GM23248 (cell line): ENCODE measurements at places on chromosomes 13 and 19. TPM values are rescaled to one million over a fixed set of nuclear protein-coding genes. Genes with fewer than 3 reads are reported as not detected.

Gene MUC16
- not detected in 2 replicates for polyA plus RNA-seq

Gene GFY
- polyA plus RNA-seq = not detected in 2 replicates

GRCh38 chr13:23365652-23366051, 67.8 kb downstream of the SACS start:
- no peak for DNase-seq

GRCh38 chr19:48999481-49000325, 6.0 kb downstream of the RUVBL2 start:
- DNase-seq = peak; percentile 91

DNA sequence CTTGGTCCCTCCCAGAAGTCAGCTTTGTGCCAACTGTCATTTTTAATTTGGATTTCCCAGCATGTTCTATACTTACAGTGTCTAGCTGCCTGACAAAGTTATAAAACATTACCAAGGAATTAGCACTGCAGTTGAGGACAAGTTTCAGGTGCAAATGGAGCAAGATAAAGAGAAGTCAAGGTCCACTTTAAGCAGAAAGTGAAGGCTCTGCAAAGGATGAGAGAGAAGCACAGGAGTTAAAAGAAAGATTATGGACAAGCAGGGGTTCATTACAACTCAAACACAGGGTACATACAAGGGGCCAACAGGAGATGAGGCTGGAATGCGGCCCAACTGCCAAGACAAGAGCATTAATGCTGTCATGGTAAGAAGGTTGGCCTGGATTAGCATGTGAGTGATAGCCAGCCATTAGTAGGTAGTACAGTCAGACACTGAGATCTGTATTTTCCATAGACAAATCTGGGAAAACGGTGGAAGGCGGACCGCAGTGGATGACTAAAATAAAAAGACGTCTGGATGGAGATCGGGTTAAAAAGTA, 17.6 kb downstream of the UBL3 start:
- no peak for DNase-seq

Gene HRC
- 0.10 TPM in 1 of 2 replicates, not detected in the other for polyA plus RNA-seq

GRCh38 chr19:12833738-12834565, 427 bp downstream of the RTBDN start:
- DNase-seq = peak; percentile 45

DNA sequence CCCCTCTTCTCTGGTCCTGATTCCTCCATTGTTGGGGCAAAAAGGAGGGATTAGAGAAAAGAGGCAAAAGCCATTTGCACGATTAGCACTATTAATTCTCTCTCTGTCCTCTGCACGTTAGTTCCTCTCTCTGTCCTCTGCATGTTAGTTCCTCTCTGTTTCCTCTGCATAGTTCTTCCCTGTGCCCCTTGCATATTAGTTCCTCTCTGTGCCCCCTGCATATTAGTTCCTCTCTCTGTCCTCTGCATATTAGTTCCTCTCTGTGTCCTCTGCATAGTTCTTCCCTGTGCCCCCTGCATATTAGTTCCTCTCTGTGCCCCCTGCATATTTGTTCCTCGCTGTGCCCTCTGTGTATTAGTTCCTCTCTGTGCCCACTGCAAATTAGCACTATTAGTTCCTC, 847.2 kb upstream of the GPC6 start:
- no peak for DNase-seq

DNA sequence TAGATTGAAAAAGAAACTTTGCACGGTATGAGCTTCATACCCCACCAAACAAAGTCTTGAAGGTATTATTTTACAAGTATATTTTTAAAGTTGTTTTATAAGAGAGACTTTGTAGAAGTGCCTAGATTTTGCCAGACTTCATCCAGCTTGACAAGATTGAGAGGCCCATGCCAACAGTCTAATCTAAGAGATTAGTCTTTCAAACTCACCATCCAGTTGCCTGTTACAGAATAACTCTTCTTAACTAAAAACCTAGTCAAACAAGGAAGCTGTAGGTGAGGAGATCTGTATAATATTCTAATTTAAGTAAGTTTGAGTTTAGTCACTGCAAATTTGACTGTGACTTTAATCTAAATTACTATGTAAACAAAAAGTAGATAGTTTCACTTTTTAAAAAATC, 41.9 kb upstream of the RAP2A start:
- no peak for DNase-seq

GRCh38 chr19:5225486-5226345, 114.9 kb downstream of the PTPRS start:
- DNase-seq = peak; percentile 21

Gene ZNF85
- 8.9 and 9.4 TPM in 2 replicates for polyA plus RNA-seq

- DNase-seq = no peak
These were observed 55.8 kb downstream of the SMARCA4 start for GRCh38 chr19:11016631-11017030.

DNA sequence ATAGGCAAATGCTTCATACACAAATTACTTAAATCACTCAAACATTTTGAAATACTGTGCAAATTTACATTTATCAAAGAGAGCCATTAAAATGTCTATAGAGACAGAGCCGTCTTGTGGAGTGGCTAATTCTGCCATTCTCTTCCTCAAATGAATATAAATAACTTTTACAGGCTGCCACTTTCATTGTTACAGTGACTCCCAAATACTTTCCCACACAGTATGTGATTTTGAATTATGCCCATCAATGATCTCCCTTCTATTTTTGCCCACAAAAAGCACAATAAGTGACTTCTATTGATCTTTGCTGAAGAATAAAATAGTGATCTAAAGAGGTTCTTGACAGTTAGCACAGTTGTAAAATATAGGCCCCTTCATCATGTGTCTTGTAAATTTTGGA, 1244.9 kb downstream of the PCDH17 start:
- DNase-seq = no peak

DNA sequence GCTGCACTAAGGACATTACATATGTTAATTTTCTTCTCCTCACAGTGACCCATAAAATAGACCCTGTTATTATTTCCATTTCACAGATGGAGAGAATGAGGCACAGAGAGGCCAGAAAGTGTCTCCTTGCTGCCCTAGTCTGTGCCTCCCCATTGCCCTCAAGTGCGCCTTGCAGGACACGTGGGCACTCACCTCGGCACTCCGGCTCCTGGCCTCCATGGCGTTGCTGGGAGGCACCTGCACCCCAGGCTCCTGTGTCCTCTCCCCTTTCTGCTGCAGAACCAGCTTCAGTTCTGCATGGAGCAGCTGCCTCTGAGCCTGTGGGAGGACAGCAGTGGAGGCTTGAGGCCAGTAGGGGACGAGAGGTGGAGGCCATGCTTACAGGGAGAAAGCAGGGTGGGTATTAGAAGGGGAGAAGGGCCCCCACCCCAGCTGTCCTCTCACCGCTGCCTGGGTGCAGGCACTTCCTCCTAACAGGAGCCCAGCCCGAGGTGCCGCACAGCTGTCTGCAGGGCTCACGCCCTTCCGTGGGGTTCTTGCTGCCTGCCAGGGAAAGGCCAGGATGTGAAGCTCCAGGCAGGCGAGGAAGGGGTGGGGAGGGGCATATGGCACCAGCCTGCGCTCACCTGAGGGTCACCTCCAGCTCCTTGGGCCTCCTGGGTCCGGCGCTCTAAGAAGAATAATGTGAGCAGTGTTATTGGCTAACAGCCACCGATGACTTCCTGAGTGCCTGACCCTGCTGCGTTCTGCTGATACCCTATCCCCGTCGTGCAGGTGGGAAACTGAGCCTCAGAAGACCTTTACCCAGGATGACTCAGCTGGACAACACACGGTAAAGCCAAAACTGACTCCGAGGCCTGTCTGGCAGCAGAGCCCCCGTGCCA, 5.2 kb downstream of the PRX start:
- DNase-seq = no peak

DNA sequence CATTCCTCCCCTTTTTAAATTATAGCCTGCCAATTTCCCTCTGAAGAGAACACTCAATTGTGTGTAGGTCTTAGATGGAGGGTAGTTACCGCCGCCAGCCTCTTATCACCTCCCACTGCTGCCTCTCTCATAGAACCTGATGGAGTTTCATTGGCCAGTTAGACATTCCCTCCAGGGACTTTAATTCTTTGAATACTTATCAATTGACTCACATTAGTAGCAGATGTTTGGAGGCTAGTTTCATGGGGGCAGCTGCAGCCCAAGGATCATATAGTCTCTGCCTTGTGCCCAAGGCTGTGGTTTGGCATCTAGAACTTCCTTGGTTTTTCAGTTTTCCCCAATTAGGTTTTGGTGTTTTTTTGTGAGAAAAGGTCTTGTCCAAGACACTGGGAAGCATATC, 318.9 kb upstream of the HTR2A start:
- peak; percentile 70 for DNase-seq

DNA sequence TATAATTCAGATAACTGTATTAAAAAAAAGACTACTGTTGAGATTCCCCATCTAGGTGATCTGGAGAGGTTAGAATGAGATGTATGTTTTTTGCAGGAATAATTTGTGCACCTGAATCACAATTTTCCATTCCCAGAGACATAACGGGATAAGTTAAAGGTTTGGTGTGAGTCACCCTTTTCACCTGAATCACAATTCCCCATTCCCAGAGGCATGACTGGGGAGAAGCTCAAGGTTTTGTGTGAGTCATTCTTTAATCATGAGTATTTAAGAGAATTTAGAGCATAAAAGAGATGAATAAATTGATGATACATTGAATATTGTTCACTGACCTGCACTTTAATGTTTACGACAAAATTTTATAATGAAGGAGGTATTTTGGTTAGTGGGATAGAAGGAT, 9.0 kb downstream of the OR7A5 start:
- DNase-seq = no peak

Gene HSD11B1L
- 10.9 and 13.4 TPM in 2 replicates for polyA plus RNA-seq

DNA sequence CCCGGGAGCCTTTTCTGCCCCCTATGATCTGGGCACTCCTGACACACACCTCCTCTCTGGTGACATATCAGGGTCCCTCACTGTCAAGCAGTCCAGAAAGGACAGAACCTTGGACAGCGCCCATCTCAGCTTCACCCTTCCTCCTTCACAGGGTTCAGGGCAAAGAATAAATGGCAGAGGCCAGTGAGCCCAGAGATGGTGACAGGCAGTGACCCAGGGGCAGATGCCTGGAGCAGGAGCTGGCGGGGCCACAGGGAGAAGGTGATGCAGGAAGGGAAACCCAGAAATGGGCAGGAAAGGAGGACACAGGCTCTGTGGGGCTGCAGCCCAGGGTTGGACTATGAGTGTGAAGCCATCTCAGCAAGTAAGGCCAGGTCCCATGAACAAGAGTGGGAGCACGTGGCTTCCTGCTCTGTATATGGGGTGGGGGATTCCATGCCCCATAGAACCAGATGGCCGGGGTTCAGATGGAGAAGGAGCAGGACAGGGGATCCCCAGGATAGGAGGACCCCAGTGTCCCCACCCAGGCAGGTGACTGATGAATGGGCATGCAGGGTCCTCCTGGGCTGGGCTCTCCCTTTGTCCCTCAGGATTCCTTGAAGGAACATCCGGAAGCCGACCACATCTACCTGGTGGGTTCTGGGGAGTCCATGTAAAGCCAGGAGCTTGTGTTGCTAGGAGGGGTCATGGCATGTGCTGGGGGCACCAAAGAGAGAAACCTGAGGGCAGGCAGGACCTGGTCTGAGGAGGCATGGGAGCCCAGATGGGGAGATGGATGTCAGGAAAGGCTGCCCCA, 8.5 kb upstream of the CEACAM7 start:
- peak; percentile 16 for DNase-seq

DNA sequence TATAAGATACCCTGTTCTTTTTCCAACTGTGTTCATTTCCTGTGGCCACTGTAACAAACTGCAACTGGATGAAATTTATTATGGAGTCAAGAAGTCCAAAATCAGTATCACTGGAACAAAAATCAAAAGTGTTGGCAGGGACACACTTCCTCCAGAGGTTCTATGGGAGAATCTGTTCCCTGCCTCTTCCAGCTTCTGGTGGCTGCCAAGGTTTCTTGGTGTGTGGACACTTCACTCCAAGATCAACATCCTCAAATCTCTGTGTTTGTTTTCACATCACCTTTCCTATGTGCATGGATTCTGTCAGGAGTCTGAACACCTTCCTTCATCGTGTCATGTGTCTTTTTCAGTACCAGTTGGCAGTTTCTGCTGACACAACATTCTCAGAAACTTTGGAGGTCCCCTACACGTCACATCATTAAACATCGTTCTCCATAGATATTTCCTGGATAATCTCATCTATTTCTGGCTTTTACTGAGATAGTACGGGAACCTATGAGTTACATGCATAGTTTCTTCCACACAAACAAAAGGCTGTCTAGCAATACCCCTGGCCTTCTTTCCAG, 15.2 kb upstream of the EFNB2 start:
- no peak for DNase-seq

Gene CDC34
- polyA plus RNA-seq = 44.4 and 46.4 TPM in 2 replicates

Gene ANKRD24
- polyA plus RNA-seq = 0.14 and 0.46 TPM in 2 replicates

- no peak for DNase-seq
These were observed 1431.0 kb upstream of the SPRY2 start for GRCh38 chr13:81771951-81772350.

DNA sequence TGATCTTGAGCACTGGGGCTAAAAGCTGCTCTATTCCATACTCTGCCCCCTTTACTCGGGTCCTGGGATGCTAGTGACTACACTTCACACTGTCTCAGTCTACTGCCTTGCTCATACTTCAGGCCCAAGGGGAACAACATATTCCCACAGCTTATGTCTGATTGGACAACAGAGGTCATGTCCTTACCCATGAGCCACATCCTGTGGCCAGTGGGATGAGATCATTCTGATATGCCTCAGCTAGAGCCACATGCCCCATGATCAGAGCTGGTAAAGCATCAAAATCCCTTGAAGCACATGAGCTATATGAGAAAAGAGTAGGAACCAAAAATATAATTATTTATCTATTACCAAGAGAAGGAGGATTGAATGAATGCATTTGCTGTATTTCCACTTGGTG, 290.1 kb upstream of the TSHZ3 start:
- DNase-seq = no peak

GRCh38 chr13:108346376-108346775, 76.9 kb downstream of the TNFSF13B start:
- no peak for DNase-seq

DNA sequence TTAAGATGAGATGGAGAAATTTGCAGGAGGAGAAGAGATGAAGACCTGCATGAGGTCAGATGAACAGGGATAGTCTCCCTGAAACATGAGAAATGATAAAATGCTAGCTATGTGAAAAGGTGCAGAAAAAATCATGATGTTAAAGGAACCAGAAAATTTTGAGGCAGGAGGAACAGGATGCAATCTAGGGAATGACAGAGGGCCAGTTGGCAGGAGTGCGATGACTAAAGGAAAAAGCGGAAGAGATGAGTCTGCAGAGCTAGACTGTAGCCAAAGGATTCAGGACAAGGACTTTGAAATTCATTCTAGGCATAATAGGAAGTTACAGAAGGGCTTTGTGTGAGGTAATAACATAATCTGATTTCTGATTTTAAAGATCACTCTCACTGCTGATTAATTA, 77.9 kb downstream of the TRPC4 start:
- DNase-seq = peak; percentile 86
